ENCODE measurements at places on chromosomes 3 and 15.

- DNase-seq, result no peak
Observed at GRCh38 chr15:36370731-36371112, 208.7 kb upstream of the CDIN1 start.

- DNase-seq, result no peak
Observed at GRCh38 chr3:102511168-102511567, 76.4 kb downstream of the ZPLD1 start.

GRCh38 chr3:45844616-45845015, 2.7 kb upstream of the LZTFL1 start:
- no peak for DNase-seq

DNA sequence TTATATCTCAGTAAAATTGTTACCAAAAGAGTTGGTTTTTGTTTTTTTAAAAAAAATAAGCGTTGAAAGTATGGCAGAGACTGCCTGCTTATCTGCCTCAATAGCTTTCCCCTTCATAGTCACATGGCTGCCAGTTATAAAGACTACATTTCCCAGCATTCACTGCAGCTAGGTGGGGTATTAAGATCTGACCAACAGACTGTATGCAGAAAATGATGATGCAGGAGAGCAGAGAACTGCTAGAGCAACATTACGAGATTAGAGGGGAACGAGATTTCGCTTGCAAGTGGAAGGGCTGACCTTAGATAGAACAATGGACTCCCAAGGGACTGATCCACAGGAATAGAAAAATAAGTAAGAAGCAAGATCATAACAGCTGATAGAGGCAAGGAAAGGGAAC, 14.3 kb downstream of the RHOA start:
- DNase-seq, result peak; percentile 71

- DNase-seq, result no peak
Observed at GRCh38 chr15:63018639-63019038, 23.9 kb upstream of the TPM1 start.

DNA sequence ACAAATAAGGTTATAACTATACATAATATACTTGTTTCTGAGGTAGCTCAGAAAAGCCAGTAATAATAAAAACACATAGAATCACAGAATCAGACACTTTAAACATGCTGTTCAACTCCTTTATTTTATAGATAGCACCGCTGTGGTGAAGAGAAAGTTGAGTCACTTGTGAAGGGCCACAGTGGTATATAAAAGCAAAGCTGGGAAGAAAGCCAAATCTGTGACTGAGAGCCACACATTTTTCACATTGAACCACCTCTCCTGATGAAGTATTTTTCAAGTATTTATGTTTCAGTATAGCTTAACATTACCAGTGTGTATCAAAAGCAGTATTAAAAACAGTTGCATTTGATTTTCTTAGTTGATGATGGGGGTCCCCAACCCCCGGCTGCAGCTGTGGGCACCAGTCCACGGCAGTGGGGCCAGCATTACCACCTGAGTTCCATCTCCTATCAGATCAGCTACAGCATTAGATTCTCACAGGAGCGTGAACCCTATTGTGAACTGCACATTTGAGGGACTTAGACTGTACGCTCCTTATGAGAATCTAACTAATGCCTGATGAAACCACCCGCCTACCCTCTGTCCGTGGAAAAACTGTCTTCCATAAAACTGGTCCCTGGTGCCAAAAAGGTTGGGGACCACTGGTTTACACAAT, 46.2 kb downstream of the TBL1XR1 start:
- DNase-seq, result peak; percentile 40

DNA sequence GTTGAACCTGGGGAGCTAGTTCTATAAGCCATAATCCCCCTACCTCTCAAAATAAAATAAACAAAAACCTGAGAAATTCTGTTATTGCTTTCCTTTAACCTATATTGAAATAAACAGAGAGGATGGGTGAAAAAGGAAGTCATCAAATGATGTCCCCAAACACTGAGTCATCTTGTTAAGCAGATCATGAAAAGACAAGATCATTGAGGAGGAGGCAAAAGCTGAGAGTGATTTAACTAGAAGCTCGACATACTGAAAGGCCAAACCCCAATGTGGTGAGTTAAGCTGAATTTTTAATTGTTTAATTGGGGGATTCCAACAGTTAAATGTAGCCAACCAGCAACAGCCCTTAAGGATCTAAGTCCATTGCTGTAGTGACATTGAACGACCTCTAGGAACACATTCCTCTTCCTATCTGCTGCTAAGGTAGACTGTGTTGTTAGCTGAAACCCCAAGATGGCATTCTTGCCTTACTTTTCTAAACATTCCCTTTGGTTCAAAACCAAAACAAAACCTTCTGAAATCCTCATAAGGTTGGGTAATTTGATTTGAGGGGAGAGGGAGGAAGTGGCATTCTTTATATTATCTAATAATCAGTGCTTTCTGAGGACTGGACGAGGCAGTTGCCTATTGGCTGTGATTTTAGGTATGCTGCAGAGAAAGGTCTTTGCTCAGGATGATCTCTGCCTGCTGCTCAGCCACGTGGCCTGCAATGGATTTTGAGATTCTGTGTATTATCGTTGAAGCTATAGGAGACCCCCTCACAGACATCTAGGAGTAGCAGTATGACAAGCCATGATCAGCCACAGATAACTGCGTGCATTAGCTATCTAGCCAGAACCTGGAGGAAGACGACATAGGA, 62.7 kb upstream of the BNIP2 start:
- peak; percentile 15 for DNase-seq

DNA sequence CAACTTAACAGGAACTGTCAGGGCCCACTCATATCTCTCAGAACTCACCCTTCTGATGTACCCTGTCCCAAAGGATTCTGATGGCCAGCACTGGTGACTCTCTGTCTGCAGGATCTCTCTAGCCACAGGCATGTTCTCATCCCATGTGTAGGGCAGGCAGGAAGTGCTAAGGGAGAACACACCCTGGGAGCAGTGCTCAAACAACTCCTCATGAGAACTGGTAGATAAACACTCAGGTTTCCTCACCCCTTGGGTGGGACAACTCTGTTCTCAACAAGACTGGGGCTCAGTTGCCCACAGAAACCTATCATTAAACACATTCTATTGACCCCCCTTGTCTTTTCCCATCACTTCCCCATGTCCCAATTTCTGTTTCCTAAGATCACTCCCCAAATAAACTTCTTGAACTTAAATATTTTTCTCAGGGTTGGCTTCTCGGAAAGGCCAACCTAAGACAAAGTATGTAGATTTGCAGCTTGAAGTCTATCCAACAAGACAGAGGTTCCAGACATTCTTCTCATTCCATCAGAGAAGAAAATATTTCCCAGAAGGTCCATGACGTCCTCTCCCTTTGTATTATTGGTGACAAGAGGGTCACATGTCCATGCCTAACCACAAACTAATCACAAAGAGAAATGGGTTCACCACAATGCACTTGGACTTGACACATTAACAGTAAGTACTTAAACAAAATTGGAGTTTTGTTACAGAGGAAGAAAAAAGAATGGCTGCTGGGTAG, 276.6 kb upstream of the GADL1 start:
- no peak for DNase-seq

- DNase-seq, result no peak
Observed at GRCh38 chr3:31559872-31560534, 27.3 kb downstream of the STT3B start.

GRCh38 chr3:146345900-146346299, 95.0 kb upstream of the PLSCR4 start:
- DNase-seq, result no peak

DNA sequence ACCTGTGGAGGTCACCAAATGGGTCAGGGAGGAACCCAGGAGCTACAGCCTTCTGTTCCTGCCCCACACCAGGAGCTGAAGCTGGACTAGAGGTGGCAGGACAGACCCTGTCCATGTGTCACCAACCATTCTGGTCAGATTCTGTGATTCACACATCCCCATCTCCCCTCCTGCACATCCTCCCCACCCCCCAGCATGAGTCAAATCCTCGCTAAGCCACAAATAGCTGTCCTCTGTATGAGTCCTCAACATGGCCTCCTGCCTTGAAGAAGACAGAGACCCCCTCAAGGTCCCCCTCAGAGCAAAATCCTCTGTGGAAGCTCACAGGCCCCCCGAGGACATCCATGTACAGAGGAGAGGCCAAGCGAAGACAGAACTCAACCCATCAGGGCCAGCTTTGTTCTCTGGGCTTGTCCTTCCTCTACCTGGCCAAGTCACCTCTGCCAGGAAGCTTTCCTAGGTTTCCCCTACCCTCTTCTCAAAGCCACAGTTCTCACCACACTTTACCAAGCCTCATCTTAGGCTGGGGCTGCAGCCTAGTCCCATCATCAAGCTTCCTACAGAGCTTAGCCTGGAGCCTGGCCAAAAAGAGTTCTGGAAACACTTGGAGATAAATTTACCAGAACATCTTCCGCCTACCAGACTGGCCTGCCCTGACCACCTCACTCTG, 17.1 kb downstream of the CACNA2D2 start:
- DNase-seq, result no peak

DNA sequence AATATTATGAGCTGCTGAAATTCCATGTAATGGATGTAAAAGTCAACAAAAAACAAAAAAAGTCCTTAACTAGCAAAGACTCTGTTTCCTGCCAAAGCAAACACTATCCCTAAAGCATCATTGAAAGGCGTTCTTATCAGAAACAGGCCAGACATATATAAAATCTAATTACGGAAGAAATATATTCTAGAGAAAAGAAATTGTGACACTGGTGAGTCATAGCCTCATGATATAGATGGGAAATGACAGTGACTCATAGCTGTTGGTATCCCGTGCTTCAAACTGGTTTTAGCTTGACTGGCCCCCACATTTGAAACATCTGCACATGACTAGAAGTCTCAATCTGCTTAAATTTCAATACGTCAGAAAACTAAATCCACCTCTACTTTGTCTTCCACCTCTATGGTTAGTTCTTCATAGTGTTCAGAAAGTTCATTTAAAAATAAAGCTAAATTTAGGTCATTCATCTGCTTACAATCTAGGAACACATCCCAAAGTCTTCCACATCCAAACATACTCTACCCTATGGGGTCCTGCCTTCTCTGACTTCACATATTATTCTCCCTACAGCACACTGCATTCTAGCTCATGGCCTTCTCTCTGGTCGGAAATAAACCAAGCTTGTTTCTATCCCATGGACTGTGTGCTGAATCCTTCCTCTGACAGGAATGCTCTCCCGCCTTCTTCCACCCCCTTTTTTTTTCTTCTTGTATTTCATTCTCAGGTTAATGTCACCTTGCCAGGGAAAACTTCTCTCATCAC, 456.3 kb upstream of the ARRDC4 start:
- no peak for DNase-seq

DNA sequence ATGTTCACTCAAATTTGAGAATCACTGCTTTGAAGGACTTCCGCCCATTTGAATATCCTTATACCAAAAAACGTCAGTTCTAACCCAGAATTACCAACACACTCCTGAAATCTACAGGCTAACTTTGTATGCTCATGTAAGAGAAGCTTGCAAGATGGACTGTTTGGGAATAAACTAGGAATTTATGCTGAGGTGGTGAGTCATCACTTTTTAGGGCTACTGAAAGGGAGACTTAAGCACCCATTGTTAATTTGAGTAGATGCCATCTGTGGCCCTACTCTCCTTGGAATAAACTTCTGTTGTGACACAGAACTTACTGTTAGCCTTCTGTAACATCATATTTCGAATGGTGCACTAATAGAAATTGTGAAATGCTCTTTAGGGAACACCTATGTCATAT, 74.6 kb downstream of the FGF12 start:
- DNase-seq, result no peak

Data from spinal cord (tissue), 10 donors.